ENCODE measurements at places on chromosomes 11 and 22. TPM values are rescaled to one million over a fixed set of nuclear protein-coding genes. Genes with fewer than 3 reads are reported as not detected.

Gene SOX6
- not detected for total RNA-seq

Gene OR10D3
- total RNA-seq = not detected

Gene GGT1
- total RNA-seq = 17.8 TPM

Gene MADD
- total RNA-seq = 61.2 TPM

Gene INSC
- 1.4 TPM for total RNA-seq

Gene CTSF
- 1.3 TPM for total RNA-seq

Gene RAB36
- 0.20 TPM for total RNA-seq

Gene NELL1
- not detected for total RNA-seq

Gene CD3G
- total RNA-seq = 118 TPM

Gene CREB3L1
- not detected for total RNA-seq

- no peak for DNase-seq
Observed at GRCh38 chr11:34235591-34236071, 122.2 kb downstream of the ABTB2 start.

DNA sequence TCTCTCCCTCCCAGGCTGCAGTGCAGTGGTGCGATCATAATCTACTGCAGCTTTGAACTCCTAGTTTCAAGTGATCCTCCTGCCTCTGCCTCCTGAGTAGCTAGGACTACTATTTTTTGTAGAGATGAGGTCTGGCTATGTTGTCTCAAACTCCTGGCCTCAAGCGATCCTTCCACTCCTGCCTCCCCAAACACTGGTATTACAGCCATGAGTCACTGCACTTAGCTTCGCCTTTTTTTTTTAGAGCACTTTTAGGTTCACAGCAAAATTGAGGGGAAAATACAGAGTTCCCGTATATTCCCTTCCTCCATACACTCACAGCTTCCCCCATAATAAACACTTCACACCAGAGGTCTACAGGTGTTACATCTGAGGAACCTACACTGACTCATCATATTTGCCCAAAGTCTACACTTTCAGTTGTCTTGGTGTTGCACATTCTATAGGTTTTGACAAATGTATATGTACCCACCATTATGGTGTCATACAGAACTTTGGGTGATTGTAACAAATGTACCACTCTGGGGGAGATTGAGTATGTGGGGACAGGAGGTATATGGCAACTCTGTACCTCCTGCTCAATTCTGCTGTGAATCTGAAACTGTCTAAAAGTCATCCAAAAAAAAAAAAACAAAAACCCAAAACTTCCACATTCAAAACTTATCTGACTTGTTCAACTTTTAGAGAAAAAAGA, 11.3 kb upstream of the SLC37A4 start:
- DNase-seq = no peak

DNA sequence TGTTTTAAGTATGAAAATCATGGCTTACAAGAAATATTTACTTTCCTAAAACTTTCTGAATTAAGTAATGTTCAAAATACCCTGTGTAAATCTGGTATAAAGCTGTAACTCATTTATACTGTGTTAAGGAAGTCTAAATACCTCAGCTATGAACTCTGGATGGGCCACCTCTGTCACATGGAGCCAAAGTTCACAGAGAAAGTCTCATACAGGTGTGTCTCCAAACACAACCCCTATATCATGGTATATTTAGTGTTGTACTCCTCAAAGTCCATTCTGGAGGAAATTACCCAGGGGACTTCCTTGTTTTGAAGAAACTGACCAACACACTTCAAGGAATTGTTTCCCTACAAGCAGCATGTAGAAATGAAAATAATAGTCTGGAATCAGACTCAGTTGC, 909.2 kb upstream of the TENM4 start:
- no peak for DNase-seq

DNA sequence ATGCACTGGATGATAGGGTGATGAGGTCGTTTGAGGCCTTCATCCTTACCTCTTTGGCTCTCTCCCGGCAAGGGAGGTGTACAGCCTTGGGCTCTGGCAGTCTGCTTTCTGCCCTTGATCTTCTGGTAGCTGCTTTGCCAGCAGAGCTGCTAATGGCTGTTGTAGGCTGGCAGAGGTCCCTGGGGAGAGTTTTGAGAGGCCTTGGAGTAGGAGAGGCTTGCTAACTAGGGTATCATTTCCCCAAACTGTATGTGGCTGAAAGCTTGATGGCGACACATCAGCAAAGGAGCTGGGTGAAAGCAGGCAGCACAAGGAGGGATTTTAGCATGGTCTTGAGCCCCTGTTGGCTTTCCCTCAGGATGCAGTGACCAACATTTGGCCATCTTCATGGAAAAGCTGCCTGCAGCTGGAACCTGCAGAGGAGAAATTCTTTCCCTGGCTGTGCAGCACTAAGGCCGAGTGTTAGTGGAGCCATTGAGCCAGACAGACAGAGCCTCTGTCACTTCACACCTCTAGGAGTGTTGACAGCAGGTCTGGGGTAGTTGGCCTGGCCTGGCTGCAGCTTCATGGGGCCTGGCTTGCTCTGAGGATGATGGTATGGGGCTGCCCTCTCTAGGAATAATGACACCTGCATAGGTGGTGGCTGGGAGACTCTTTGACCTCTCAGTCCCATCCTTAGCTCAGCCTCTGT, 3.5 kb upstream of the AMPD3 start:
- DNase-seq = no peak

- no peak for DNase-seq
Observed at GRCh38 chr22:30307041-30307574, 17.8 kb upstream of the CASTOR1 start.

DNA sequence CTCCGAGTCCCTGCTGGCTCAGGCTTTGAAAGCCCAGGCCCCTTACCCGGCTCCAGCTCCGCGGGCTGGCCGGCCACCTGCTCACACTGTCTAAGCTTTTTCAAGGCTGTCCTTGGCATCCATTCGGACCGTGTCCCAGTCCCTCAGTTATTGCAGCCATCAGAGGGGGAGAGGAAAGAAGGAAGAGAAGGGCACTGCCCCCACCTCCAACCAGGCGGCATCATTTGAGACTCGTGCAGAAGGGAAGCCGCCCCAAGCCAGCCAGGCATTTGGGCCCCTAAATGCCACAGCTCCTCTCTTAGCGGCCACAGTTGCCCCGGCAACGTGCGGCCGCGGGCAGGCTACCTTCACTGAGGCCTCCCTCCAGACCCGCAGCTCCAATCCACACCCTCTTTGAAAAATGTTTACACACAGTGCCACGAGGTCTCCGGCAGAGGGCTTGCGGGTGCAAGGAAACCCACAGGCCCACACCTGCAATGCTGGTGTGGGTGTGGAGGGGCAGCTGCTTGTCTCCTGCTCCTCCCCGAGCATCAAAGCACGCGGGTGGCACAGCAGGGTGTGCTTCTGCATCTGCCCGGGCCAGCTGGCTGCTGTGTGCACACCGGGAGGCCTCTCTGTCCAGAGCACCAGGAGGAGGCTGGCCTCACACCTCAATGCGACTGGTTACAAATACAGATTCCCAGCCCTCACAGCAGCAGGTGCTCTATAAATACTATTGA, 124.4 kb downstream of the CTTN start:
- DNase-seq = no peak

DNA sequence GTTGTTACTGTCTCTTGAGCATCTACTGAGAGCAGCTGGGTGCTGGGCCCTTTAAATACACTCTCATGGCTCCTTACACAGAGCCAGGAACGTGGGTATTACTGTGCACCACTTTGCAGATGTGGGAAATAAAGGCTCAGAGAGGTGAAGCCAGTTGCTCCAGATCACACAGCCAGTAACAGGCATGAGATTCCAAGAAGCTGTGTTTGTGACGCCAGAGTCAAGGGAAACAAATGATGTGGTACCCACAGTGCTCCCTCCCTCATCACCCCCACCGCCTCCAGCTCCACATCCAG, 1.4 kb upstream of the PRDM11 start:
- DNase-seq = no peak

DNA sequence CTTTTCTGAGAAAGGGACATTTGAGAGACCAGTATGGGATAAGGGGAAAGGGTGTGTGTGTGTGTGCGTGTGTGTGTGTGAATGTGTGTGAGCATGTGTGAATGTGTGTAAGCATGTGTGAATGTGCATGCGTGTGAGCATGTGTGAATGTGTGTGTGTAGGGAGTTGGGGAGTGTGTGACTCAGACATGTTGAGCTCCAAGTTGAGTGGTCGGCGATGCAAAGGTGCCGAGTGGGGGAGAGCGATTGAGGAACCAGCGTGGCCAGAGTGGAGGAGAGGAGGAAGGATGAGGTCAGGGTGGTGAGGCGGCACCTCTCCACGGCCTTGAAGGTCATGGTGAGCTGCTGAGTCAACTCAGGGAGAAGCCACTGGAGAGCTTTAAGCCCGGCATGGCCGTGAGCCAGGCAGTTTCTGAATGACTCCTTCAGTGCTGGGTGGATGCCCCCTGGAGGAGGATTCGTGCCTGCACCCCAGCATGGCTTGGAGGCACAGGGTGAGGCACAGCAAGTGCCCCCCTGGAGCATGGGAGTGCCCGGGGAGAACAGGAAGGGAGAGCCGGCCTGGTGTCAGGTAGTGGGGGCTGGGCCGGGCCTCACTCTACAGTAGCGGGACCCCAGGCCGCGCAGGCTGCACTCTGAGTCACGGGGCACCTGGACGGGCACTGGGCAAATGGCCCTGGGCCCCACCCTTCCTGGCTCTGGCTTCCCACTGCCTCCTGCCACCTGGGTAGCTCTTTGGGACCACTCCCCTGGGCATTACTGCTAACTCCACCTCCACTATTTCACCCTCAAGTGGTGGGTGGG, 8.2 kb upstream of the CCDC88B start:
- DNase-seq = peak; percentile 96

- no peak for DNase-seq
Observed at GRCh38 chr11:117217141-117218084, 14.5 kb downstream of the PCSK7 start.

DNA sequence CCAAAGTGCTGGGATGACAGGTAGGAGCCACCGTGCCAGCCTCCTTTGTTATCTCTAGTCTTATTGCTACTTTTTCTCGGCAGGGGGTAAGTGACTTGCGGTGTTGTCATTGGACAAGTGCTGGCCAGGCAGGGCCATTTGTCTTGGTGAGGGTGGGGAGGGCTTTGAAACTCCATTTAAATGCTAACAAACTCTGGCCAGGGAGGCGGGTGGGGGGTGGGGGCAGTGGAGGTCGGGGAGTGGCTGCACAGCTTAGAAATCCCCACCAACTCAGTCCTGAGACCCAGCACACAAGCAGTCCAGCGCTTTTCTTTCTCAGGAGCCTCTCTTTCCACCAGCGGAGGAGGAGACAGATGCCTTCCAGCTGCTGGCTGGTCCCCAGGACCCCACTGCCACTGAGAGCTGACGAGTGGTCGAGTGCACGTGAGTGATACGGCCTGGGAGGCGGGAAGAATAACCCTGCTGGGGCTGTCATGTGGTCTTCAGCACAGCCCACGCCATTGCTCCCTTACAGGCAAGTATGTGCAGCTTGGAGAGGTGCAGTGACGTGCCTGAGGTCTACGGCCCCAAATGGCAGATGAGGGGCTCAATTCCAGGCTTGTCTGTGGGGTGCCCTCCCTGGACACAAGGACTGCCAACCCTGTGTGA, 24.2 kb upstream of the OSBPL5 start:
- no peak for DNase-seq

GRCh38 chr22:39970742-39971141, 10.5 kb downstream of the TMA7B start:
- no peak for DNase-seq

DNA sequence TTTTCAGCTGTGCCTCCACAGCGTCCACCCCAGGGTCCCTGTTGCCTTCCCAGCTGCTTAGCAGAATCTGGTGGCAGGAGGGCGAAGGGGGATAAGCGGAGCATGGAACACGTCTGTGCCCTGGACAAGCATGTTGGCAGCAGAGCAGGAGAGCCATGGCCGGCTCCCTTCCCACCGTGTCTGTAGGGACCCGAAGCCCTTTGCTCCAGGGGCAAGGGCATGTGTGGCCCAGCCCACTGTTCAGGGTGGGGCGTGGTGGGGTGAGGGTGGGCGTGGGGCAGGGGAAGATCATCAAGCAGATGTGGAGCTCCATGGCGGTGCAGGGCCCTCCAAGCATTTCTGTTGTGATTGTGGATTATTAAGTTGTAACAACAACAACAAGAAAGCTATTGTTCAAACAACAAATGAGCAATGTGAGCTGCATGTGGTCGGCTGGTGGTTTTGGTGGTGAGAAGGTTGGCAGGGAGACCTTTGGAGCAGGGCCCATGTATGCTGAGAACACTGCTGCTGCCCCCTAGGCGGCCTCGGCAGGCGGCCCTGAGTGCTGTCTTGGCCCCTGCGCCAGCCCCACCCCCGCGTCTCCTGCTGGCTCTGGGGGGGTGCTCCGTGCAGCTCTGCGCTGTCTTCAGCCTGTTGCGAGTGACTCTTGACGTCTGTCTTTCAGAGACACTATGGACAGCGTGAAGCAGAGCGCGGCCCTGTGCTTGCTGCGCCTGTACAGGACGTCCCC, 50.9 kb downstream of the AP2A2 start:
- peak; percentile 42 for DNase-seq

GRCh38 chr22:25374869-25375268, 155.4 kb downstream of the CRYBB2 start:
- no peak for DNase-seq

DNA sequence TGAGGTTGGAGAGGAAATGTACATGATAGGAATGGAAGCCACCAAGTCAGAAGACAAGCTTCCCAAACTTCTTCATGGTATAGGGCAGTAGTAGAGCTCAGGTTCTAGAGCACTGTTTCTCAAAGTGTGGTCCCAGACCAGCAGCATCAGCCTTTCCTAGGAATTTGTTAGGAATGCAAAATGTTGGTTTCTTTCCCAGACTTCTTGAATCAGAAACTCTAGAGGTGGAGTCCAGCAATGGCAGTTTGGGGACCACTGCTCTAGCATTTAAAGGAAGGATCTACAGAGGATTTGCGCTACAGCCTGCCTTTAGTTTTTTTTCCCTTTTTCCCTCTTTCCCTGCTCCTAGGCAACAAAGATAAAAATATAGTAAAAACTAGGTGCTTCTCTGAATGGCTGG, 17.0 kb upstream of the MMP12 start:
- no peak for DNase-seq

GRCh38 chr11:13344818-13345217, 67.2 kb downstream of the BMAL1 start:
- no peak for DNase-seq

DNA sequence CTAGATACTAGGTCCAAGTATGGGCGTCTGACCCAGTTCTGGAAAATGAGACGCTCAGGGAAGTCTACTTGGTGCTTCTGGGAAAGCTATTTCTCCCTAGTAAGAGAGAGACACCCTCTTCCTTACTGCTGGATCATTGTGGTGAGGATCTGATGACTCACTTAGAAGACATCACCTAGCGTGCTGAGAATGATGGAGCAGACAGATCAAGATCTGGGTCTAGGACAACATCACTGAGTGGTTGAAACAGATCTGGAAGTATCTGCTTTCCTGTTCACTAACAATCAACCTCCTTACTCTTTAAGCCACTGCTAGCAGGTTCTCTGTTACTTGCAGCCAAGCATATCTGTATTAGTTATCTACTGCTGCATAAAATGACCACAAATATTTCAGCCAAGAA, 38.3 kb upstream of the HMGXB4 start:
- DNase-seq = no peak

- peak; percentile 56 for DNase-seq
Observed at GRCh38 chr11:1889941-1890855, 1.5 kb downstream of the PRR33 start.

- DNase-seq = no peak
Observed at GRCh38 chr11:15772981-15773380, 583.4 kb downstream of the SOX6 start.
